PC-3 (cell line): ENCODE measurements at places on chromosomes 7 and 10. TPM values are rescaled to one million over a fixed set of nuclear protein-coding genes. Genes with fewer than 3 reads are reported as not detected.

GRCh38 chr10:91051829-91052228 is 130.9 kb upstream of the ANKRD1 start:
- no peaks in the 10 kb centered on the region for H3K4me1 ChIP-seq
- H3K27ac ChIP-seq = no peak overlapping the region
- H3K4me3 ChIP-seq = no peak overlapping the region
- no peak for DNase-seq
- peaks cover 3% of the 10 kb centered on the region for H3K27me3 ChIP-seq

- peak overlapping the region; percentile 8; the same call in 1 of the 2 replicates for H3K27ac ChIP-seq
- no peaks in the 10 kb centered on the region for H3K27me3 ChIP-seq
- peaks cover 9% of the 10 kb centered on the region; the same call in 1 of the 2 replicates for H3K4me1 ChIP-seq
These were observed 146.1 kb upstream of the TCF7L2 start for GRCh38 chr10:112803961-112804401.

GRCh38 chr7:115475206-115475605 is 553.3 kb downstream of the MDFIC start:
- H3K27ac ChIP-seq = no peak overlapping the region
- no peaks in the 10 kb centered on the region for H3K36me3 ChIP-seq
- no peak overlapping the region for H3K4me3 ChIP-seq
- H3K27me3 ChIP-seq = no peaks in the 10 kb centered on the region
- no peaks in the 10 kb centered on the region for H3K4me1 ChIP-seq
- no peak for DNase-seq

GRCh38 chr7:134995239-134996096 is 9.2 kb downstream of the AGBL3 start:
- H3K27ac ChIP-seq = no peak overlapping the region
- H3K36me3 ChIP-seq = no peaks in the 10 kb centered on the region
- DNase-seq = no peak
- H3K27me3 ChIP-seq = no peaks in the 10 kb centered on the region
- H3K4me1 ChIP-seq = peaks cover 8% of the 10 kb centered on the region; the same call in 1 of the 2 replicates

DNA sequence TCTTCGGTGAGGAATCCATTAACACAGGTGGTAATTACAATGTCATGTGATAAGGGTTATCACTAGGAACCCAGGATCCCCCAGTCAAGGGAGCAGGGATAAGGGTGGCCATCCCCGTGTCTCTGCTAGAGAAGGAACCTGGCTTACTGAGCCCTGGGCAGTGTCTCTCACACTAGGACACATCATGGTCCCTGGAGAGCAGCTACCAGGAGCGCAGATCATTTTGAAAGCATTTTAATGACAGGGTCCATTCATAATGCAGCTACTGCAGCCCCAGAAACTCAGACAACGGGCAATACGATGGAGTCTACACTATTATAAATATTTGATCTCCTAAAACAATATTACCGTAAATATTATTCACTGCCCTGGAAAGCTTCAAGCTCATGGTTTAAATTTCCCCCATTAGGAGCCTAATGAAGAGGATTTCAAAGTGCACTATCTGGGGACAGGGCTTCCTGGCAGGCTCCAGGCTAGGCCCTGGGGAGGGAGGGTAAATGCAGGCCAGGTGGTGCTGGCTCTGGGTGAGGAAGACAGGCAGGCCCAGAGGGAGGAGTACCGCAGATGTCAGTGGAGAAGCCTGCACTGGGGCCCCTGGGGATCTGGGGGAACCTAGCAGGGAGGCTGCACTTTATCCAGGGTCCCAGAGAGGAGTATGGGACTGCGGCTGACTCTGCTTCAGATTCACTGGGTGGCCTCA is 52.6 kb upstream of the LOXL4 start:
- no peak overlapping the region for H3K4me3 ChIP-seq
- no peaks in the 10 kb centered on the region for H3K27me3 ChIP-seq
- H3K36me3 ChIP-seq = no peaks in the 10 kb centered on the region
- no peak for DNase-seq

DNA sequence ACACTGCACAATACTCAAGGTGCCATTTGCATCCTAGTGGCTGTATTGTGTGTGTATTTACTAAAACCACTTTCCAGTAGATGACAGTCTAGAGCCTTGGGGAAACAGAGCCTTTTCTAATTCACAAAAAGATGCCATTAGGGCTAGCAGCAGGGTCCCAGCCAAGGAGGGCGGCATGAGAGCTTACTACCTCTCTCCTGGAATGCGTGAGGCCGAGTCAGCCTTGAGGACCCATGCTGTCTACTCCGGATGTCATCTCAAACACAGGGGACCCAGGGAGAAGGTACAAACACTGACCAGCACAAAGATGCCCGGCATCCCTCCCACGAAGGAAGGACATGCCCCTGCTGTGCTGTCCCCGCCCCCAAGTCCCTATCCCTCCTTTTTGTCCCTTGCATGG is 65.5 kb downstream of the CYCS start:
- DNase-seq = no peak
- H3K27me3 ChIP-seq = no peaks in the 10 kb centered on the region
- no peak overlapping the region for H3K27ac ChIP-seq
- H3K4me1 ChIP-seq = no peaks in the 10 kb centered on the region
- H3K4me3 ChIP-seq = no peak overlapping the region

DNA sequence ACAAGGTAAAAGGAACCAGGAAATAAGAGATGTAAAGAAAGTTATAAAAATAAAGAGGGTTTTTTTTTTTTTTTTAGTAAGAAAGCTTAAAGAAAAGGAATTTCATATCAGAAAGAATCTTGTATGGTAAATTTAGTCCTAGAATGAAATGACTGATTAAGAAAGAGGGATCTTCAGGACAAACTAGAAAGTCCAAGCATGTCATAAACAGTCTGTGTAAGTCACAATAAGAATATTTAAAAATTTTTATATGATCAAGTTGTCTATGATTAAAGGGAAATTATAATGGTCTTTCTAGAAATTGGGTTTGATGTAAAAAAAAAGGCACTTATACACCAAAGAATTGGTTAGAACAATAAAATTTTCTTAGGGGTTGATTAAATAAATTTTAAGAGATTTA is 289.5 kb downstream of the XPNPEP1 start:
- no peaks in the 10 kb centered on the region for H3K4me1 ChIP-seq
- no peak overlapping the region for H3K27ac ChIP-seq
- DNase-seq = no peak
- no peaks in the 10 kb centered on the region for H3K27me3 ChIP-seq

Gene THSD7A
- total RNA-seq = 0.04 and 0.06 TPM in 2 replicates

Gene CDK1
- total RNA-seq = 166 and 202 TPM in 2 replicates
